ENCODE measurements at places on chromosomes 7 and 10. TPM values are rescaled to one million over a fixed set of nuclear protein-coding genes. Genes with fewer than 3 reads are reported as not detected.

Gene GLI3
- 8.7 TPM for polyA plus RNA-seq

Gene DNAH11
- polyA plus RNA-seq = 7.8 TPM

Gene TMEM196
- 18.8 TPM for polyA plus RNA-seq

Gene AKR1C4
- not detected for polyA plus RNA-seq

Gene ARHGEF5
- polyA plus RNA-seq = 1.1 TPM

Gene PLAC9
- polyA plus RNA-seq = 36.4 TPM

Gene CALCR
- polyA plus RNA-seq = 0.51 TPM

Gene TAS2R41
- polyA plus RNA-seq = not detected

Gene EPO
- polyA plus RNA-seq = 0.44 TPM

Gene PCLO
- polyA plus RNA-seq = 36.4 TPM

Gene COL28A1
- polyA plus RNA-seq = 6.4 TPM

Gene ELAPOR2
- polyA plus RNA-seq = 51.7 TPM

Gene AMPH
- 109 TPM for polyA plus RNA-seq

Gene ABCC2
- 0.44 TPM for polyA plus RNA-seq

Gene DPP6
- 104 TPM for polyA plus RNA-seq

Gene ZNF467
- polyA plus RNA-seq = 11.6 TPM

Gene CADPS2
- polyA plus RNA-seq = 18.7 TPM

Gene METTL27
- 0.66 TPM for polyA plus RNA-seq

Gene ZC3HAV1
- polyA plus RNA-seq = 9.5 TPM

Gene PNLIPRP1
- not detected for polyA plus RNA-seq

Gene NUPR2
- 1.6 TPM for polyA plus RNA-seq

Gene WDR91
- polyA plus RNA-seq = 27.4 TPM

Gene STEAP1
- 1.2 TPM for polyA plus RNA-seq

Gene ADARB2
- 11.2 TPM for polyA plus RNA-seq

Gene WAC
- polyA plus RNA-seq = 127 TPM

Gene C7orf57
- polyA plus RNA-seq = 4.7 TPM

Gene RBP4
- 7.3 TPM for polyA plus RNA-seq
